ENCODE measurements at places on chromosomes 7 and 10.
A peak's percentile ranks its signal among the peaks of the same experiment; 100 is the strongest.

- no peak for DNase-seq
Observed at GRCh38 chr7:148515237-148515636, 75.3 kb upstream of the C7orf33 start.

- DNase-seq = no peak
Observed at GRCh38 chr7:81605493-81605892, 164.4 kb downstream of the HGF start.

GRCh38 chr7:43450894-43451293 is 132.0 kb upstream of the STK17A start:
- no peak for DNase-seq

DNA sequence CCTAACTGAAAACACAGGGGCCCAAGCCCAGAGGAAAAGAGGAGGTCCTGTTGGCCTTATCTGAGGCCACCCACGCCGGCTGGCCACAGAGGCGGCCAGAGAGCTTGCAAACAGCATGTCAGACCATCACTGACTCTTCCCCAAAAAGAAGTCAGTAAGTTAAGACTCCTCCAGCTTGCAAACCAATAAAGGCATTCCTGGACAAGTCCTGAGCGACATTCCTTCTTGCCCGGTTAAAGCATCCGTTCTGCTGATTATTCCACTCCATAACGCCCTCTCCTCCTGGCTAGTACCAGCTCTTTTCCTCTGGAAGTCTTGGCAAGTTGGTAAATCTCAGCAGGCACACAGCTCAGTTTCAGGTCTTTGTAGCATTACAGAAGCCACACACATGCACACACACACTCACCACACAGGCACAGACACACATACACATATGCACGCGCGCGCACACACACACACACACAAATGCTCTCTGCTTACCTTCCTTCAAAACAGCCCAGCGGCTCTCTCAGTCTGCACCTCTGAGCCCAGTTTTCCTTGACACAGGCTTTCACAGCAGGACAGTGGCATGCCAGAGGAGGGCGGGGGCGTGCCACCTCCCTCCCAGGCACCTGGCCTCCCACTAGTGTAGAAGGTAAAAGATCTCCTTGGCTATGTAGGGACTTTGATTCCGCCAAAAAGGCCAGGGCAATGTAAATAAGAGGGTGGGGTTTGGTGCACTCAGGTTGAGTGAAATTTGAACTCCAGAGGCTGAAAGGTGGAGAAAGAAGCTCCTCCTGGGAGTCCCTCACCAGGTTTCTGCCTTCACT is 201.4 kb downstream of the TNS3 start:
- DNase-seq = no peak

DNA sequence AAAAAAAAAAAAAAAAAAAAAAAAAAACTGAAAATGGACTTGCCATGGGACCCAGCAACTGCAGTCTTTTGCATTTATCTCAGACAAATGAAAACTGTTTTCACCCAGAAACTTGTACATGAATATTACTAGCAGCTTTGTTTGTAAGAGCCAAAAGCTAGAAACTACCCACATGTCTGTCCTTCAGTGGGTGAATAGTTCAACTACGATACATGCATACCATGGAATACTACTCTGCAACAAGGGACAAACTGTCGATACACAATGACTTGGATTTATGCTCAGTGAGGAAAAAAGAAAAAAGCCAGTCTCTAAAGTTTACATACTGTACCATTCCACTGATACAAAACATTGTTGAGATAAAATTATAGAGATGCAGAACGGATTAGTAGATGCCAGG is 195.6 kb downstream of the KIAA1217 start:
- no peak for DNase-seq

- DNase-seq = peak; percentile 24
Observed at GRCh38 chr10:43846187-43846680, 197.6 kb upstream of the ZNF32 start.

DNA sequence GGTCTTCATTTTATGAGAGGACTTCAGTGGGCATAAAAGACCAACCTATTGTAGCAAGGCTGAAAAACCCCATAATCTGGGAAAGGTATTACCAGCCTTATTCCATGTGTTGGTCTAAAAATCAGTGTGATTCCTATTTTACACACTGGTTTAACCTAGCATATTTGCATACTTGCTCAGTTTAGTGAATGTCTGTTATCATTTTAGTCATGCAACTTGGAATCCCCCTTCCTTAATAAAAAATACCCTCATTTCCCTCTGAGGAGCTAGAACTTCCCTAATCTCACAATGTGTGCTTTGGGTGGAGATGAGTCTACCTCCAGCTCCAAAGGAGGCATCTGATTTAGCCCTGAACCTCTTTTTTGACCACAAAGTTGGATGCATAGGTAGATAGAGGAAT is 312.8 kb upstream of the SORCS1 start:
- DNase-seq = no peak

DNA sequence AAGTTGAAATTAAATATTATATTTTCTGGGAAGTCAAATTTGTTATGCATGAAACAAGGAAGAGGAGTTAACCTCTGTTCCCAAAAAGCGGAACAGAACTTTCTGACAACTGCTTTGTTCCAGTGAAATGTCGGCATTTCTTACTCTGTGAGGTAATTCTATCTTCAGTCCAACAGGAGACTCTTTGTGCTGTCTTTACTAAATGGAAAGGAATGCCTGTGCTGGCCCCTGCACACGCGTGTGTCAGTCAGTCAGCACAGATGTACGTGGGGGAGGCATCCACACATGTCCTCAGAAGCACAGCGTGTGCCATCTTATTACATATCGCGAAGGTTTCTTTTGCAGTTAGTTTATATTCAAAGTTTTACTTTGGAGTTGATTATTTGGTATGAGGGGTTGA is 37.5 kb downstream of the NET1 start:
- no peak for DNase-seq

- DNase-seq = no peak
Observed at GRCh38 chr10:73246322-73246645, 771 bp downstream of the DNAJC9 start.

- no peak for DNase-seq
Observed at GRCh38 chr7:101901661-101902491, 84.5 kb downstream of the CUX1 start.

DNA sequence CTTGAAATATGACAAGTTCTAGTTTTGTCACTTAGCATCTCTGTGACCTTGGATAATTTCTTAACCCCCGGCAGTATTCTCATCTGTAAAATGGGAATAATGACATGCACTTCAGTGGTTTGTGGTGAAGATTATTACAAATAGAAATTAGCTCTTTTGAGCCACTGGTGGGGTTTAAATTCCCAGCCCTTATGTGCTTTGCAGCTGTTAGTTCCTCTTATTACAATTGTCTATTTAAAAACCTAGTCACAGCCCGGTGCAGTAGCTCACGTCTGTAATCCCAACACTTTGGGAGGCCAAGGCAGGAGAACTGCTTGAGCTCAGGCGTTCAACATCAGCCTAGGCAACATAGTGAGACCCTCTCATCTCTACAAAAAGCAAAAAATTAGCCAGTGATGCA is 30.1 kb downstream of the CAV1 start:
- DNase-seq = no peak

DNA sequence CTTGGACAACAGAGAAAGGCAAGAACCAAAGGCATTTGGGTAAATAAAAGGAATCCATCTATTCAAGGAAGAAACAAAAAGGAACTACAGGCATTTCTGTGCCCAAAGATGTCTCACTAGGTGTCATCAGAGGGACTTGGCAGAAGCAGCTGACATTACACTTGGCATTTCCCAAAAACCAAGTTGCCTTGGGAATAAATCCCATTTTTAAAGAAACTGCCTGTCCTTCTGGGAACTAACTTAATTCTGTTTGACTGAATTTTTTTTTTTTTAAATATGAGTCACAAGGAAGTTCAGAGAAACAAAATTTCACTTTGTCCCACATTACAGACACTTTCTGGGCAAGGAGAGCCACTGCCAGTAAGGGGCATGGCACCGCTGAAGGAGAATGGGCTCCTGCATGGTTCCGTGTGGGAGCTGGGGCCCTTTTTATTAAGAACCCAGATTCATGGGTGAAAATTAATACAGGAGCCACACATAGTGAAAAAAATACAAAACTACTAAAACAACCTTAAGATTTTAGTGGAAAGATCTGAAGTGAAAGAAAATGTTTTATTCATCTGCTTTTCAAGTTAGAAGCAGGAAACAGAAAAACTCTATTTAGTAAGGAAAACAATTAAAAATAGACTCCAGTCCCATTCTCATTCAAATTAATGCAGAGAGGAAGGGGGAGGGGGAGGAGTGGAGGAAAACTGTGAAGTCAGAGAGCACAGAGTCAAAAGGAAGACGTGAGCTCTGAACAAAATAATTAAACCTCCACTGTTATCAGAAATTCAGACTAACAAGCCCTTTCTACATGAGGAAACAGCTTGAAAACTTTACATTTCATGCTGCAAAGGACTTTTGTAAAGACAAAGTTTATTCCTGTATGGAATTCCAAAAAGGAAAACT is 118.4 kb upstream of the PDLIM1 start:
- DNase-seq = no peak

GRCh38 chr10:27747096-27747451 is 1.5 kb upstream of the MKX start:
- DNase-seq = no peak

- DNase-seq = no peak
Observed at GRCh38 chr10:129788215-129788614, 175.9 kb downstream of the EBF3 start.

DNA sequence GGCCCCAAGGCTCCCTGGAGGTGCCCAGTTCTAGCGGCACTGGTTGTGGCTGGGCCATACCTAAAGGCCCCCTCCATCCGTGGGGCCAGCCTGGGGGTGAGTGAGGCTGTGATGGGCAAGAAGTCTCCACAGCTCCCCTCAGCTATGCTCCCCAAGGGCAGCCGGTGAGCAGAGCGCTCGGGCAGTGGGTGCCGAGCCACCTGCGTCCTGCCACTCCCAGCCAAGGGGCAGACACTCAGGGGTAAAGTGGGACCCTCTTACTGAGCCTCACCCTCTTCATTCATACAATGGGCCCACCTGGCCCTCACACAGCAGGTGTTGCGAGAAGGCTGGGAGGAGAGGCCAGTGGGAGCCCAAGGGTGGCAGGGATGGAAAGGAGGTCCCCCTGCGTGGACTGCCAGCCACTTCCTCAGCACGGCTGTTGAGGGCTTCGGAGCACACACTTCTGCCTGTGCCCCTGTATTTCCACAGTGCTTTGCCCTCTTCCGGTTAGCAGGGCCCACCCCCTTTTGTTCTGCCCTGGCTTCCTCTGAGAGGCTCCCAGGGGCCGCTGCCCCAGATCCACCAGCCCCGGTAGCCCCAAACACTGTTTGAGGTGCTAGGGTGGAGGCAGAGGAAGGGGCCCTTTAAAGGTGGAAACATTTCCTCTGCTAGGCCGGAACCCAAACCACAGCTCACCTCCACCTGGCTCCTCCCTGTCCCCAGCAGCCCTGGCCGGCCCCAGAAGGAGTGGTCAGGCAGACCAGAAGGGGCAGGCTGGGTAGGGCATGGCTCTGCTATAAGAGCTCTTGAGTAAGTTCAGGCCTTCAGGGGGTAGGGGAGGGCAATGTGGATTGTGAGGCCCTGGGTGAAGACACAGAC is 16.4 kb upstream of the C10orf105 start:
- DNase-seq = peak; percentile 57

GRCh38 chr7:100158229-100159098 is at the start of gene TRAPPC14:
Gene TRAPPC14 (minus strand): TSS chr7:100158723. CDS start chr7:100158499, 224 bp downstream.
- DNase-seq = peak; percentile 95

GRCh38 chr7:150994141-150994837 is 3.5 kb downstream of the NOS3 start:
- no peak for DNase-seq

- no peak for DNase-seq
Observed at GRCh38 chr7:87984088-87984487, 50.0 kb downstream of the ADAM22 start.

Data from stimulated activated CD4-positive, alpha-beta T cell treated with anti-CD3 and anti-CD28 coated beads, Interleukin-4, amount 100 ng/mL, for 4 hours (primary cell).